Stimulated activated CD8-positive, alpha-beta memory T cell treated with anti-CD3 and anti-CD28 coated beads, Interleukin-7, amount 100 ng/mL, for 1 hour (primary cell): ENCODE measurements at places on chromosomes 11 and 22.

- DNase-seq = no peak
Measured at GRCh38 chr11:18615628-18616392, 16.2 kb downstream of the MISFA start.

DNA sequence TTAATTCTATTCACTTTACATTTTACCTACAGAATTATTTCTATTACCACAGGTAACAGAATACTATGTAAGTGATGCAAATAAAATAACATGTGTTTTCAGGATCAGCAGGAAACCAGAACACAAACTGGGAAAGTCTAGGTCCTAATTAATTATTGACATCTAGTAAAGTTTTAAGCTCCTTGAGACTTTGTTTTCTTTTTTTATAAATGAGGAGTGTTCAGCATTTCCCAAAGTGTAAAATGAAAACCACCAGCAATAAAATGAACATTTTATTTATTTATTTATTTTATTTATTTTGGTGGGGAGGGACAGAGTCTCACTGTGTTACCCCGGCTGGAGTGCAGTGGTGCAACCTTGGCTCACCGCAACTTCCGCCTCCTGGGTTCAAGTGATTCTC lies 123.6 kb downstream of the ARHGAP42 start:
- DNase-seq = no peak

DNA sequence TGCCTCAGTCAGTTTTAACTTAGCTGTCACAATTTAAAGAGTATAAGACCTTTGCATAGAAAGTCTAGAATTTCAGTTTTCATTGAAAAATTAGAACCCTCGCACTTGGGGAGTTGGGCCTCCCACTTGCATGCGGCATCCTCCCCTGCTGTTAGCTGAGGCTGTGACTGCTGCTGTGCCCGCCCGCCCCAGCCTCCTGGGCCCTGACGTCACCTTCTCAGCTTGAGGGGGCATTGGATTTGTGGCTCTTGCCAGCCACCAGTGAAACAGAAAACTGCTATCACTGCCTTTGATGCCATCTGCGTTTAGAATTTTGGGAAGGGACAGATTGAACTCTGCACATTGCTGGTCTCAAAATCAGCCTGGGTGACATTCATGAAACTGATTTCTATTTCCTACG lies 108.7 kb downstream of the CTTN start:
- DNase-seq = no peak

GRCh38 chr22:23094260-23094659 lies 23.9 kb downstream of the GNAZ start:
- DNase-seq = no peak

DNA sequence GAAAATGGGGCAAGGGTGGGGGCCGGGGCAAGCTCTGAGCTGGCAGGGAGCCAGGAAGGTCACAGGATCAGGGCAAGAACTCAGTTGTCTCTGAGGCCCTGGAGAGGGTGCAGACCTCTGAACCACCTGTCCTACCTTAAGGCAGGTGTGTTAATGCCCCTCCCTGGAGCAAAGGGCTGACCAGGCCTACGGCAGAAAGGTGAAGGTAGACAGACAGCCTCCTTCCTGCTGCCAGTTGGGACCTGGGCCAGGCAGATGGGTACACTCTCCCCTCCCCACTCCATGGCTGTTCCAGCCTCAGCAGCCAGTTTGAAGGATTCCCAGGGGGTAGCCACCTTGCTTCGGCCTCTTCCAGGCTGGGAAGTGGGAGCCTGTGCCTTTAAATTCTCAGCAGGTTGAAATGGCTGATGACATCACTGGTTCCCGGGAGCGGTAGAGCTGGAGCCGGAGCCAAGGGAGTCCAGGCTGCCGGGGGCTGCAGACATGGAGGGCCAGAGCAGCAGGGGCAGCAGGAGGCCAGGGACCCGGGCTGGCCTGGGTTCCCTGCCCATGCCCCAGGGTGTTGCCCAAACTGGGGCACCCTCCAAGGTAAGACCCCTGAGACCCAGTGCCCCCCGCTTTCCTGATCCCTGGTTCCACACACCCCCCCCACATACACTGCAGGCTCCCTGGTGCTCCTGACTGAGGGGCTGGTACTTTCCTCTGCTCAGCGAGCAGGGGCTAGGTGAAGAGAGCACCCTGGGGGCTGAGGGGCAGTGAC lies at the start of gene INPP5J:
Gene INPP5J, plus strand, starts transcription at position 435 of the 760 bp plus-strand sequence. Its CDS starts 49 bp downstream, at position 484.
- no peak for DNase-seq

DNA sequence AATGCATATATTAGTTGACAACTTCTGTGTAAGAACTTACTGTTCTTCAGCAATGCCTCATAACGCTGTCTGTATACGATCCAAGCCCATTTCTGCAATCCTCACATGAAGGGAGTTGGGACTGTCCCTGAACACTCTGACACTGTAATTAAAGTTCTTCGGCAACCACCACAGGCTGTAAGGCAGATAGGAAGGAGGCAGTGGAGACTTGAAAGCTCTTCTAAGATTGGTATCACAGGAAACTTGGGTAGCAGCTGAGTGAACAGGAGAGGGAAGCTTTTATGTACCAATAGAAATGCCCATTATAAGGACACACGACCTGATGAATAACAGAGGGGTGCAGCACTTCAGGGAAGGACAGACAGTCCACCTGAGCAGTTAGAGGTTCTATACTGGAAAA lies 12.0 kb upstream of the GAB2 start:
- no peak for DNase-seq

DNA sequence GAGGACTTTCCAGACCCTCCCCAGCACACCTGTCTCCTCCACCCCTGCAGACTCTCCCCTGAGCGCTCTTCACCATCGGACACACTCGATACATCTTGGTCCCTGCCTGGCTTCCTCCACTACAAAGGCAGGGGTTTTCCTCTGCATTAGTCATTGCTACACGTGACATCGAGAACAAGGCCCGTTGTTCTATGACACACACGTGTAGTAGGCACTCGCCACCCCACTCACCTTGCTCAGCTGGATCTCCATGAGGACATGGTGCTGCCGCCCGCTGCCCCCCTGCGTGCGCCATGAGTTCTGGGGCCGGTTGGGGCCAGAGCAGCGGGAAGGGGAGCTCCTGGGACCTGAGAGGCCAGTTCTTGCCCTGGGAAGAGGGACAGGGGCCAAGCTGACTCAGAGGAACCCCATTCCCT lies 16.7 kb downstream of the ATG2A start:
- no peak for DNase-seq

- peak; percentile 46 for DNase-seq
Measured at GRCh38 chr11:81869351-81870065, 864.2 kb downstream of the FAM181B start.

GRCh38 chr11:92685049-92685448 lies 284.4 kb upstream of the MTNR1B start:
- DNase-seq = no peak

GRCh38 chr11:106246495-106246894 lies 169.0 kb downstream of the AASDHPPT start:
- DNase-seq = no peak

DNA sequence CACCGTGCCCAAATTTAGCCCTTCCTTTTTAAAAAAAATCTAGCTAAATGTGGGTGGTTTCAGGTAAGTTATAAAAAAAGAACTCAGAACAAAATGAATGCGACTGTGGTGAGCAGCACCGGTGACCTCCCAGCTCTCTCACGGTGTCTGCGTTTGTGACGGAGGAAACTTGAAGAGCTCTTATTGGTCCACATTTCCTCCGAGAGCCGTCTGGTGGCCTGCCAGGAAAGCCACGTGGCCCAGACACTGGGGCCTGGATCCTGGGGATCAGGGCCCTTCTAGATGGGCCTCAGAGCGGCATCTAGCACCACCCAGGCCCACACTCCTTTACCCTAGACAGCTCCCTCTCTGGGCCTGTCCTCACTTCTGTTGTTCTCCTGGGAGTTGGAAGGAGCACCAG lies 39.5 kb downstream of the B3GAT1 start:
- no peak for DNase-seq

DNA sequence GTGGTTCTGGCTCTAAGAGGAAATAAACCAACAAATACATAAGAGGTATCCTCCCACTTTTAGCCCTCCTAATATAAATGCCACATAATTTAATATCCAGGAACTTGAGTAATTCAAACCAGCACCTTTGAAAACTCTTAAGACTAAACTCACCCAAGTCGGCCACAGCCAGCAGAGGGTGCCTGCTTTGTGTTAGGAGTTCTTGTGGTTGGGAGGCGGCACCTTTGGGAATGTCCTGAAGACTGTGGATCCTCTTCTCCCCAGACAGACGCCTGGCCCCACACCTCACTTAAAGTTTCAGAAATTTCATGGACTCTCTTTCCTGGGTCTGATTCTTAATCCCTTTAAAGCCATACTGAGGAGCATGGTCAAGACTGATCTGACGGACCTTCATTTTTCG lies 169.0 kb downstream of the TBC1D22A start:
- no peak for DNase-seq

DNA sequence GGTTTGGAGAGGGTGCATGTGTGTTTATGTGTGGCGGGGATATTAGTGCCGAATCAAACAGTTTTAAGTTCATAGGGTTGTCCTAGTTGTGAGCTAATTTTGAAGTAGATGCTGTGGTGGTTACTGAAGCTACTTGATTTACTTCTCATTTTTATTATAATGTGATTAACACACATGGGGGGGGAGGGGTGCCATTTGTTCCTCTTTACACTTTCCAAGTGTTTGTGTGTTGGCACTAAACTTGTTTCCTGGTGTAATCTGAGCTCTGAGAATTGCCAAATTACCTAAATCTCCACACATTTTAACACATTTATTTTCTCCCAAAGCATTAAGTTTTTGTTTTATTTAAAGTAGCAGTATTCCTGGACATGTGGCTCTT lies 60.1 kb downstream of the ZNRF3 start:
- DNase-seq = no peak

- DNase-seq = peak; percentile 95
Measured at GRCh38 chr22:19122143-19122751, at the start of gene DGCR2. DGCR2 (minus strand) TSS chr22:19122412; CDS start chr22:19122206, 206 bp downstream.

GRCh38 chr22:46661221-46661851 lies 41.1 kb downstream of the GRAMD4 start:
- no peak for DNase-seq

GRCh38 chr22:40628354-40629042 lies 8.0 kb downstream of the MRTFA start:
- DNase-seq = no peak

GRCh38 chr11:77197626-77198320 lies 69.7 kb downstream of the MYO7A start:
- no peak for DNase-seq
